Sciatic nerve (tissue), 2 donors: ENCODE measurements at places on chromosomes 5 and 9.

- DNase-seq = no peak
These were observed 409.3 kb upstream of the CLINT1 start for GRCh38 chr5:158268286-158268685.

DNA sequence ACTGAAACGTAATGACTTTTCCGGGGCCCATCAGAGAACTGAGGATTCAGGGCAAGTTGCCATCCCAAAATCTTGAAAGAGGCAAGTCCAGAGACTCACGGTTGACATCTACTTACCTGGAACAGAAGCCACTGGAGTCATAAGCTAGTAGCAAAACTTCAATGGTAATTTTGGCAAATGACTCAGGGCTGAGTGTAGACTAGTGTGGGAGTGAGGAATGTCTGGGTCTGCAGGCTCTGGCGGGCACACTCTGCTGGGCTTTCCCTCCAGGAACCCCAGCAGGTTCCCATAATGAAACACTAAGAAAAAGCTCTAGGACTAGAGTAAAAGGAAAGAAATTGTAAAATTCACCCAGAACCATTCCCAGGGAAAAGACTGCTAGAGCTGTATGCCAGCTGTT is 122.9 kb upstream of the NFIL3 start:
- no peak for DNase-seq

DNA sequence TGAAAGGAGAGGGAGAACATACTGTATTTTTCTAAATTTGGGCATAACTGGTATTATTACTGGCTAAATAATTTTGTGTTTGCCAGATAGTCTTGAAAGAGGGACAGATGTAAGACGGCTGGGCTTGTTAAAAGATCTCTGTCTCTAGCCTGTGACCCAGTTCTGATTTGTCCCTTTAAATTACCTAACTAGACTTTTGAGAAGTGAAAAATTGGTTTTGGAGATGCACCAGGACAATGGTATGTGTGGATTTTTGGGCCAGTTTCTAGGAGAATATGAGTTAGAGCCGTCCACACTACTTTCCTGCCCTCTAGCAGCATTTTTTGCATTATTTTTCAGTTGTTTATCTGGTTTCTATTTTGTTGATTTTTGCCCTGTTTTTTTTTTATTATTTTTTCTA is 33.5 kb downstream of the LNPEP start:
- DNase-seq = no peak

DNA sequence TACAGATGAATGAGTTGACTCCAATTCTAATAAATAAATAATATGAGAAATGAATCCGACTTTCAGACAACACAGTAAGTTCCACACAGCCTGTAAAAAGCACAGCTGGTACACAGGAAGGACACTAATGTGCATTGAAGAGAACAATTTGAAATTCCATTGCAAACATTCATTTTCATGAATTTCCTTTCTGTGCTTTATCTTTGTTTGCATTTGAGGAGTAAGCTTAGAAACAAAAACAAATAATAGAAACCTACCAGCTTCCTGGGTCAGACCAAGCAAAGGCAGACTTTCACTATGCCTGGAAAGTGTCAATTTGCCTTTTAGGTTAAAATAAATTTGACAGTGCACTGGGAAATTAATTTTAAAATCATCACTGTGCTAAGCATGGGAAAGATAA is 143.8 kb upstream of the VLDLR start:
- DNase-seq = no peak

DNA sequence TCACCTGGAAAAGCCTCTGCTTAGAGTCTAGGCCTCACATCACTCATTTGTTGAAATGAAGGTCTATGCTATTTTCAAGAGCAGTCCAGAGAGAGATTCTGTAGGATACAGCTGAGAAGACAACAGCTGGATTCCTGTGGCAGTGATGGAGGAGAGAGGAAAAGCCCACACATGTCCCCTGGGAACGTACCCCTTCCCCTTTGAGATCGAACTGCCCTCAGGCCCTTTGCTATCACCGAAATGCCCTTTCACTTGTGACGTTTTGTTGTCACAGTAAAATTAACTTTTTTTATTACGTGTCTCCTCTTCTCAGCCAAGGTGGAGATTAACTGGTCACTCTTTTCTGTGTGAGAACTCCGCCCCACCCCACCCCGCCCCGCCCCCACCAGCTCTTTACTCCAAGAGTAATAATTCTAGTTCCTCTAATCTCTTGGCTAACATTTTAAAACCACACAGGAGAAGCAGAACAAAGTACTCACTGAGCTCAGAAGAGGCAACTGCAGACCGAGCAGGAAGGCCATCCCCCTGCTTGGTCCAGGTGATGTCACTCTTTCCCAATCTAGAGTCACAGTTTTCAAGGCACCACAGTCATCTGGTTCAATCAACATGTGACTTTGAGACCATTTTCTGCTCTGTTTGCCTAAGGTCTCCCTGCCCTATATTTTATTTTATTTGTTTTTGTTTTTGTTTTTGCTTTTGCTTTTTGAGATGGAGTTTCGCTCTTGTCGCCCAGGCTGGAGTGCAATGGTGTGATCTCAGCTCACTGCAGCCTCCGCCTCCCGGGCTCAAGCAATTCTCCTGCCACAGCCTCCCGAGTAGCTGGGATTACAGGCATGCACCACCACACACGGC is 105.6 kb downstream of the SUSD1 start:
- no peak for DNase-seq

- DNase-seq = no peak
These were observed 664.8 kb upstream of the ZNF608 start for GRCh38 chr5:125411071-125411743.

DNA sequence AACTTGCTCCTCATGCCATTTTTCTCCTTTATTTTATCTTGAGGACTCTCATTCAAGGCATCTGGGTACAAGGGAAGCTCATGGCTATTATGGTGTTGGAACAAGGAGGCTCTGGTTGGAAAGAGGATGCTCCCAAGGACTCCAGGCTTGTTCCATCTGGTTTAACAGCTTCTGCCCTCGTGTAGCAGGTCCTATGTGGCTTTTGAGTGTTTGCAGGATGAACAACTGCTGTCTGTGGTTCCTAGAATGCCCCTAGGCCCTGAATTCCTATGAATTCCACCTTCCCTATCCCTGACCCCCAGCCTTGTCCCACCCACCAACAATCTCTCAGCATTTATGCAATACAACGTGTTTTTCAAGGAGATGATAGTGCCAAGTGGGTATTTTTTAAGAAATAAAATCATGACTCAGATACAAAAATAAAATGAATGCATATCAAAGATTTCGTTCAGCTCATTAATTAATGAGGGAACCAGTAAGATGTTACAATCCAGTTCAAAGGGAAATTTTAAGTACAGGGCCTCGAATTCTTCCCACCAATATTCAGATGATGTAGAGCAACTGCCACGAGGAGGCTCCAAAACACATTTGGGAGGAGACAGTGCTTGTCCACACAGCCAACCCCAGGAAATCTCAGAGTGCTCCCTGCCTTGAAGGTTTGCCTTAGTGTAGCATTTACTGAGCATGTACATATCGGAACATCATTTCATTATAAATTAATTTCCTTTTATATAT is 182.0 kb downstream of the MUSK start:
- DNase-seq = no peak

DNA sequence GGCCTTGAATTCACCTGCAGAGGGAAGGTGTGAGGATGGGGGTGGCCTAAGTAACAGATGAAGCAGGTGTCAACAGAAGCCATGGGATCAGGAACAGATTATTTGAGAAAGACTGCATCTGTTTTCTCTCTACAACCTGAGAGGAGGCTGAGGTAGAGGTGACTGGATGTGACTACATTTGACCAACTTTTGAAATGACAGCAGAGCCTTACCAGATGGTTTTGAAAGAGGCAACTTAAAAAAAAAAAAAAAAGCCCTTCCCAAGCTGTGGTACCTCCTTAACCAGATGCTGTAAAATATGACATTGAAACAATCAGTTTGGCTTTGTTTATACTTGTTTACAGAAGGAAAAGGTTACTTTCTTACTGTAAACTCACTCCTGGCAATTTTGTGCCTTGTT is 108.6 kb downstream of the TRIO start:
- DNase-seq = no peak

DNA sequence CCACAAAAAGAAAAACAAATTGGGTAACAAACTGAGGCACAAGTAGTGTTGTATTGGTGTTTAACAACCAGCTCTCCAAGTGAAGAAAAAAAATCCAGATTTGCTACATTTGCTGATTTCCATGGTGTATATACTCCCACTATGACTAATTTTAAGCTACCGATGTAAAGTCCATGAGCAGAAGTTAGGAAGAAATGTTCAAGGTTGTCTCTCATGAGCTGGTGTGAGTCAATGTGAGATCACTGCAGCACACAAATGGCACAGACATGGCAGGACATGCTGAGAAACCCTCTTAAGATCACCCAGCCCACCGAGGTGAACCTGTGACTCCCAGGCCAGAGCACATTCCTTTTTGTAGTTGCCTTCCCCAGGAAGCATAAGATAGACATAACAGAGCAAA is 36.2 kb downstream of the SLC44A1 start:
- DNase-seq = no peak

GRCh38 chr5:28286566-28286965 is 1248.2 kb upstream of the CDH9 start:
- DNase-seq = no peak

DNA sequence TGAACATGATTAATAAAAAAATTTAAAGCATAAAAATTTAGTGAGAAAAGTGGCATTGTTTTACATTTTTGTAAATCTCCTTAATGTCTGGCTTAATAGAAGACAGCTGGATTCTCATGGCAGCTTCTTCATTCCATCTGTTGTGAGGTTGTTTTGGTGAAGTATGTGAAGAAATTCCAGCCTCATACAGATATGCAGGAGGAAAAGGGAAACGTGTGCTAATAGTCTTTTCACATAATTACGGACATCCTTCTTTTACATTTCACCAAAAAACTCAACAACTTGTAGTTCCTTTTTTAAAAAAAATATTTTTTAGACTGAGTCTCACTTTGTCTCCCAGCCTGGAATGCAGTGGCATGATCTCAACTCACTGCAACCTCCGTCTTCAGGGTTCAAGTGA is 46.9 kb downstream of the HACD4 start:
- DNase-seq = no peak

GRCh38 chr9:90259311-90260246 is 383.0 kb downstream of the DIRAS2 start:
- no peak for DNase-seq

GRCh38 chr5:130501151-130501865 is 597.0 kb downstream of the CHSY3 start:
- DNase-seq = no peak

DNA sequence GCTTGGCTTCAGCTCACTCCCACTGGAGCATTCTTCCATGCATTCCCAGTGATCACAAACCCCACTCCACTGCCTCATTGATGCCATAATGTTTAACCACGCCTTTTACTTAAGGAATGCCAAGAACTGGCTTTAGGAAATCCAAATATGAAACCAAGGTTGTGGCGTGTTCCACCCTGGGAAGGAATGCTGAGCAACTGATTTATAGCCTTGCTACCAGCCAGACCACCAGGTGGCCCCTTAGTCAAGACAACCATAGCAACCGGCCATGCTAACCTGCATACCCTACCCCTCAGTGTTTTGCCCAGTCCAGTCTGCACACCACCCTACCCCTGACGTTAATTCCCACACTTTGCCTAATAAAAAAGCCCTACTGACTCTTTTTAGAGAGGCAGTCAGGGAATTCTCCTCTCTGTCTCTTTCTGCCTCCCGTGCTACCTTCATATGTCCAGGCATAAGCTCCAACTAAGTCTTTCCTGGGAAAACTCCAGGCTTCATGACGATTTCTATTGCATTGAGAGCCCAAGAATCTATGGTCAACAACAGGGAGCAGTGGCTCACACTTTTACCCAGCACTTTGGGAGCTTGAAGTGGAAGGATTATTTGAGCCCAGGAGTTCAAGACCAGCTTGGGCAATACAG is 27.0 kb upstream of the PRRC2B start:
- no peak for DNase-seq

GRCh38 chr5:75275756-75276155 is 39.1 kb upstream of the ANKRD31 start:
- DNase-seq = no peak

DNA sequence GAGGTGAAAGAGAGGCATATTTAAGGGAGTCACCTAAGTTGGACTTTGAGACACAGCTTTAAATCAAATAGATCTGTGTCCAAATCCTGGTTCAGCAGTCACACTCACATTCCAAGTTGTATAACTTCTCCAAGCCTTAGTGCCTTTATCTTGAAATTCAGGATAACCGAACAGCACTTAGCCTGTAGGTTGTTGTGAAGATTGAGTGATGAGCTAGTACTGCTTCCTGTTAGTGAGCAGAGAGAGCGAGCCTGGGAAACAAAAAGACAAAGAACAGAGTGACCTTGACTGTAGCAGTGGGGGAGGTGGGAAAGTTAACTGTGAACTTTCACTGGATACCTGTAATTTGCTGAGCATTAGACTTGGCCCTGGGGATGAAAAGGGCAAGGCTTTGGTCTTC is 22.4 kb downstream of the MAML1 start:
- DNase-seq = no peak

DNA sequence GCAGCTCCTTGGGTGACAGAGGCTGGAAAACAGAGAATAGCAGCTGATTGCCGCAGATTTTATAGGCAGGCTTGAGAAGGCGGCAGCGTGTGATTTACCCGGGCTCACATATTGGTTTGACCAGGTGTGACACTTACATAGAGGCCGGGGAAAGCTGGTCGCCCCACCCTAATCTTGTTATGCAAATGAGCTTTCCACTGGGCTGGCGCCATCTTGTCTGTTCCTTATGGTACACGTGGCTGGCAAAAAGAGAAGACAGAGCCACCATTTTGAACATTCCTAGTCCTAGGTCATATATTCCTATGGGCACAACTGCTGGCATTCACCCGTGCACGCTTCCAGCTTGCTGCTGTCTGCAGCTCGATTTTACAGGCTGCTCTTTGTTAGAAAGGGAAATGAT is 11.3 kb upstream of the SPZ1 start:
- no peak for DNase-seq

DNA sequence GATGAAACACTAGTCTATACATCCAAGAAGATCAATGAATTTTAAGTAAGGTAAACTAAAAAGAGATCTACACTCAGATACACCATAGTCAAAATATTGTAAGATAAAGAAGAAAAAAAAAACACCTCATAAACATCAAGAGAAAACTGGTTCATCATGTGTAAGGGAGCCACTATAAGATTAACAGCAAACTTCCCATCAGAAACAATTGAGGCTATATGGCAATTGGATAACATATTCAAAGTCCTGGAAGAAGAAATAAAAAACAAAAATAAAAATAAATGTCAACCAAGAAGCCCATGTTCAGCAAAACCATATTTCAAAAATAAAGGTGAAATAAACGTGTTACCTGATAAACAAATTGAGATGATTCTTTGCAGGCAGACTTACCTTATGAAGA is 3.6 kb downstream of the OR13C8 start:
- DNase-seq = no peak

DNA sequence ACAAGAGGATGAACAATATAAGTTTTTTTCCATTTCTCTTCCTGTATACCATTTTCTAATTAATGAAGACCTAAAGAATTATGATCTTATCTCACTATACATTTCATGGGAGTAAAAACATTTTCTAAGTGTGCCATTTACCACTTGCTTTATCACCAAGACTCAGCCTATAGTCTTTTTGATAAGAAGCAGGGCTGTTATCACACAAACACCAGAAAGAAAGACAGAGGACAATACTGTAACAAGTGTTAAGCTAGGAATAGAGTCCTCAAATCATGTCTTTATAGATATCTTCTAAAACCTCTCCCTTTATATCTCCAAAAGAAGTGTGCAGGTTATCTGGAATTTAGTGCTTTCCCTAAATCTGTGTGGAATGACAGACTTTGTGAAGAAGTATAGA is 119.7 kb downstream of the FAM174A start:
- DNase-seq = no peak

GRCh38 chr5:132371603-132371994 is 2.1 kb downstream of the SLC22A5 start:
- DNase-seq = no peak

GRCh38 chr9:13896047-13896446 is 417.9 kb downstream of the NFIB start:
- DNase-seq = no peak

GRCh38 chr5:139982157-139982974 is 60.7 kb downstream of the NRG2 start:
- peak; percentile 62 for DNase-seq
